ENCODE measurements at places on chromosomes 1 and 21. TPM values are rescaled to one million over a fixed set of nuclear protein-coding genes. Genes with fewer than 3 reads are reported as not detected.
A peak's percentile ranks its signal among the peaks of the same experiment; 100 is the strongest.

DNA sequence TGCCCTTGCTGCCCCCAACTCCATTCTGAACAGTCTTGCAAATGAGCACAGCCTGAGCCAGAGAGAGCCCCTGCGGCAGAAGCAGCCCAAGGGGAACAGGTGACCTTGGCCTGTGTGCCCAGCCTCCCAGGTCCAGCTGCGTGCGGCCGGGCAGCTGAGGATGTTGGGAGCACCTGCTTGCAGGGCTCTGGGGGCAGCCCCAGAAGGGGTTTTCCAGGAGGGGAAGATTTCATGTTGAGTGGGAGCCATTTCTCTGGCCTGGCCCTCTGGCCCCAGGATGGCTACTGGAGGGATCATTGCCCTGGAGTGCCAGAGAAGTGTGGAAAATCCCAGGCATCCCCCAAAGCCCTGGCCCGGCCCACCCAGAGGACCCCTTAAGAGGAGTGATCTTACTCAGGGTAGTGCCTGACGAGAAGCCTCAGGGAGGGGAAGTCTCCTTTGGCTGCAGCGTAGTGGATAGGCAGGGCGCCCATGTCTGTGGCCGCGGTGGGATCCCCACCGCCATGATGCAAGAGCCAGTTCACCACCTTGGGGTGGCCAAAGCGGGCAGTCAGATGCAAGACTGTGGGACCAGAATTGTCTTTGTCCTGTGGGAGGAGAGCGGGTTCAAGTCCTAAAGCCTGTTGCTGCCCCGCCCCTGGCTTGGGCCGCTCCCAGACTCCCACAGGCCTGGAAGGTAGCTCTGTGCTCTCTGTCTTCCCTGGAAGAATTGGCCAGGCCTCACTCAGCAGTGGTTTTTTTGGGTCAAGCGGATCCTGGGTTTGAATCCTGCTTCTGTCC is 20.6 kb upstream of the RNU1-4 start:
- no peak for DNase-seq

DNA sequence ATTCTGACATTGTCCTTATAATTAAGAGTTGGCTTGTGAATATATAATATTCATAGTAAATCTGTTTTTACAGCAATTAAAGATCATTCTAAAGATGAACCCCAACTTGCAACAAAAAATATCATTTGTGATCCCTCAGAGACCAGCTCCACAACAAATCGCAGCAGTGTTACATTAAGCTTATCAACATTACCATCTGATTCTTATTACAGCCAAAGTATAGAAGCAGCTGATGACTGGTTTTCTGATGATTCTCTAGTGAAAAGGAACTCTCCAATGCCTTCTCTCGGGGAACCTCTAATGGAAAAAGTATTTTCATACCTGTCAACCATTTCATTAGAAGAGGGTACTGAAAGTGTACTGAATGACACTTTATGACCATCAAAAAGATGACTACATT is 45.4 kb downstream of the C1orf185 start:
- DNase-seq, result no peak

- DNase-seq, result peak; percentile 6
Observed at GRCh38 chr1:213905344-213905743, 82.4 kb upstream of the PROX1 start.

- DNase-seq, result no peak
Observed at GRCh38 chr1:97334454-97334853, 586.4 kb downstream of the DPYD start.

Gene CFAP74
- total RNA-seq, result not detected

Gene AVPR1B
- not detected for total RNA-seq

Measured in CD4-positive, alpha-beta T cell (primary cell).